ENCODE measurements at places on chromosomes 3 and 15. TPM values are rescaled to one million over a fixed set of nuclear protein-coding genes. Genes with fewer than 3 reads are reported as not detected.

ASB14 gene
- not detected for total RNA-seq

WNT5A gene
- total RNA-seq: 6.2 TPM

GRCh38 chr3:196638861-196639482 is 522 bp upstream of the NRROS start:
- no peaks in the 10 kb centered on the region for H3K4me1 ChIP-seq
- no peak for DNase-seq
- no peaks in the 10 kb centered on the region for H3K36me3 ChIP-seq

- H3K27ac ChIP-seq: no peak overlapping the region
- H3K4me3 ChIP-seq: no peak overlapping the region
- H3K4me1 ChIP-seq: no peaks in the 10 kb centered on the region
- no peak for DNase-seq
- H3K27me3 ChIP-seq: no peaks in the 10 kb centered on the region
These were observed 99.3 kb upstream of the ASB14 start for GRCh38 chr3:57391767-57392166.

DNA sequence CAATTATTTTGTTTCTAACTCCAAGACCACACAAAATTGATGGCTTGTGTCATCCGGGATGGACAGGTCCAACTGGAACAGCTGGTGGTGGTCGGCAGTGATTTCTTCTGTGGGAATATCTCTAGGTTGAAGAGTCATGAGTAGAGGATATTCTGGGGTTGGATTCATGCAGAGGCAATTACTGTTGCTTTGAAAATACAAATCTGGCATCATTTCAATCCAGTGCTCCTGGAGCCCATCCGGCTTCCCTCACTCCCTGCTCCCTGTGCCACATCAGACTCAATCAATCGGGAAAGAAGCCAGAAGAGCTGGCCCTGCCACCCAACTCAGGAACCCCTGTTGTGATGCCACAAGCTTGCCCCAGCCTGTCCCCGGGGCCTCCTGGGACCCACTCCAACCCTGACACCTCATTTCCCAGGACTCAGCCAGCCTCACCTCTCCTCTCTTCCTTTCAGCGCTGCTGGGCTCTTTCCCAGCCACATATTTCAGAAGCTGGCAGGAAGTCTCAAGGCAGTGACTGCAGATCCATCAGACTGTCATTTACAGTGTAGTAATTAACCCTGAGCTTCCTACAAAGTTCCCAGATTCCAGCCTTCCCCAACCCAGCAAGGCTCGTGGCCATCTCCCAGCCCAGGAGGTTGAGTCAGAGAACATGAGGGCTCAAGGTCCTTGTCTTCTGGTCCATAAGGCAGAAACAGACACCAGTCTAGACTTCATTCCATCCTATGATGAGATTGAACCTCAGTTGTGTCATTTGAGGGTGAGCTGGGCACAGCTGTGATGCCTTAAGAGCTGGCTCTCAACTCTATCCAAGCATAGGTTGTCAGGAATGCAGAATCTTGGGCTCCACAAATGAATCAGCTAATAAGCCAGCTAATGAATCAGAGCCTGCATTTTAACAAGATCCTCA is 114.0 kb downstream of the FAM174B start:
- H3K27ac ChIP-seq: no peak overlapping the region
- DNase-seq: no peak
- H3K4me1 ChIP-seq: no peaks in the 10 kb centered on the region
- H3K4me3 ChIP-seq: no peak overlapping the region

- H3K4me1 ChIP-seq: no peaks in the 10 kb centered on the region
- no peaks in the 10 kb centered on the region for H3K36me3 ChIP-seq
- no peak for DNase-seq
These were observed 68.6 kb upstream of the FAM174B start for GRCh38 chr15:92724144-92724543.

GRCh38 chr3:94050546-94050945 is 12.2 kb downstream of the DHFR2 start:
- no peak for DNase-seq
- no peaks in the 10 kb centered on the region for H3K27me3 ChIP-seq
- no peak overlapping the region for H3K4me3 ChIP-seq
- no peaks in the 10 kb centered on the region for H3K36me3 ChIP-seq
- no peaks in the 10 kb centered on the region for H3K4me1 ChIP-seq
- H3K27ac ChIP-seq: no peak overlapping the region

POU1F1 gene
- total RNA-seq: not detected

GRCh38 chr15:37678124-37678523 is 256.3 kb upstream of the TMCO5A start:
- H3K4me1 ChIP-seq: no peaks in the 10 kb centered on the region
- H3K36me3 ChIP-seq: no peaks in the 10 kb centered on the region
- no peaks in the 10 kb centered on the region for H3K27me3 ChIP-seq
- DNase-seq: no peak

Data from uterus (tissue), 4 donors.